Panc1 (cell line): ENCODE measurements at places on chromosomes 7 and 10. TPM values are rescaled to one million over a fixed set of nuclear protein-coding genes. Genes with fewer than 3 reads are reported as not detected.

- DNase-seq, result no peak
These were observed 1.1 kb downstream of the KIAA1217 start for GRCh38 chr10:24209946-24210491.

- no peak for DNase-seq
These were observed 124.6 kb upstream of the ZNF479 start for GRCh38 chr7:57256637-57257375.

- no peak for DNase-seq
These were observed 49.1 kb upstream of the GPAM start for GRCh38 chr10:112232670-112233069.

DNA sequence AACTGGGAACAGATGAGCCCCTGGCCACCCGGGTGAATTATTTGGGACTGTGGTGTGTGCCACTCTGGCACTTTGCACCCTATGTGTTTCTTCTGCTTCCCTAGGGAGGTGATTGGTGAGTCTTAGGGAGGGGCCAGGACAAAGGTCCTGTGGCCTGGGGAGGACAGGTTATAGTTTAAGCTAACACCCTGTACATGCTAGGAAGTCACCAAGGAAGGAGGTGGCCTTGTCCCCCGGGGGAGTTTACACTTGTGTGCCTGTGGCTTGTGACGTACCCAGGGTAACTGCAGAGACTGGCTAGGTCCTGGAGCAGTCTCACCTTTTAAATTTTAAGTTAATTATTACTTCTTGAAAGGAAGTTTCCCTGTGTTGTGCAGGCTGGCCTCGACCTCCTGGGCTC lies 196.2 kb downstream of the BAMBI start:
- DNase-seq, result no peak

- DNase-seq, result no peak
These were observed 459 bp downstream of the CYCS start for GRCh38 chr7:25124465-25125136.

DNA sequence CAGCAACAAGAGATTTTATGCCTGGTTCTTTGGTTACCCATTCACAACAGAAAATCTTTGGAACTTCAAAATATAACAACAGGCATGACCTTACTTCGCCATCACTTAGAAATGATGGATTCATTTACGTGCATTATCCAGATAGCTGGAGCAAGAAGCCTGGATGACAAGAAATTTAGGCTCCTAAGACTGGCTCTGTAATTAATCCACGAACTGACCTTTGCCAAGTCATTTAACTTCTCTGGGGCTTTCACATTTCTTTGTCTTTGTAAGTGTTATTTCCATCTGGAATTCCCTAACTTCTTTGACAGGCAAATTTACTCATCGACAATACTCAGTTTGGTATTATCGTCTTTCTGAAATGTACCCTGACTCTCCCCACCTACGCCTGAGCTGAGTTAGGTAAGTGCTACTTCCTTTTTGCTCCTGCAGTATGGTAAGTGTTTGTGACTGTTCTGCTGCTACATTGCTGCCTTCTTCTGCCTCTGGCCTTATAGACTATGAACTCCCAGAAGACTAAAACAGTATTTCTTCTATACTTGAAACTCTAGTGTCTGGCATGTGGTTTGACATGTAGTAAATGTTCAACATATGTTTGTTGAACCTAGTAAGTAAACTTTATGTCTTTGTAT lies 5.5 kb upstream of the MDFIC start:
- DNase-seq, result no peak

DNA sequence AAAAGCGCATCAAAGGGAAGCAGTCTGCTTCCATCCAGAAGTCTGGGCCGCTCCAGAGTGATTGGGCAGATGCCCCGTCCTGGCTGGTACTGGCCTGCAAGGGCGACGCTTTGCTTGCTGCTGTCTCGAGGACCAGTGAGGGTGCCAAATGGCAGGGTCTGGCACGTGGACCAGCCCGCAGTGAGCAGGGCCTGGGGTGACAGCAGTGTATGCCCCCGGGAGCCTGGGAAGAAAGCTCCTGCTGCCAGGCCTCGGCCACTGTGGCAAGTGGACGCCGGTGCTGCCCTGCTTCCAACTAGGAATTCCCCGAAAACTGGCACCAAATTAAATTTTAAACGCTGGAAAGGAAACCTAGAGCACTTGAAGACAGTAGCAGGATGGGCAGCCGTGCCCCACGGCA lies 357.0 kb upstream of the MKI67 start:
- no peak for DNase-seq

DNA sequence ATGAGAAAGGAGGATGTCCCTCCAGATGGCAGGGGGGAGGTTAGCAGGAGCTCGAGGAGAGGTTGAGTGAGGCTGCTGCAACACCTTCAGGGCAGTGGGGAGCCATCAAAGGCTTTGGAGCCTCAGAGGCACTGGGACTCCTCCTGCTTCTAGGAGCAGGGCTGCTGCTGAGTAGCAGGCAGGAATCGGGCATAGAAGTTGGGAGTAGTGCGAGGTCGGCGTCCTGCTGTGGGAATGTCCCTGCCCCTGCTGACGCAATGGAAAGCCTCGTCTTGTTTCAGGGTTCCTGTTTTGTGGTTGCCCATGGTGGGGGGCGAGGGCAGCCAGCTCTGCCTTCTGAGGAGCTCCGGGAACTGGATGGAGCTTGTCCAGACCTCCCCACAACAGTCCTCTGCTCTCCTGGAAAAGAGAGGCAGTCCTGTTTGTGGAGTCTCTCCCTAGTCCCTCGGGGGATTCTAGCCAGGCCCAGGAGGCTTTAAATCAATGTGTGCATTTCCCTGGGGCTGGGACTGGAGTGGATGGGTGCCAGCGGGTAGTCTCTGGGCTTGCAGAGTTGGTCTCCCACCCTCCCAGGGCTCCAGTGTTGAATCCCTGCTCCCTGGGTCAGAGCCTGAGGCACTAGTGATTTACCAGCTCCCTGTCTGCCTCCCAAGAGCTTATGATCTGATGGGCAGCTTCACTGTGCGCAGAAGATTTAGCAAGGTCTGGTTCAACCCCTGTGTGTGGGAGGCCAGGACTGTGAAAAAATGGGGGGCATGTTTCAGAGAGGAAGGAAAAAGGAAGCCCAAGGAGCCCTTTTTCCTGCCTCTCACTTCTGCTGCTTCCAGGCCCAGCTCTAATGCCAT lies 98.7 kb upstream of the PPIF start:
- no peak for DNase-seq

DNA sequence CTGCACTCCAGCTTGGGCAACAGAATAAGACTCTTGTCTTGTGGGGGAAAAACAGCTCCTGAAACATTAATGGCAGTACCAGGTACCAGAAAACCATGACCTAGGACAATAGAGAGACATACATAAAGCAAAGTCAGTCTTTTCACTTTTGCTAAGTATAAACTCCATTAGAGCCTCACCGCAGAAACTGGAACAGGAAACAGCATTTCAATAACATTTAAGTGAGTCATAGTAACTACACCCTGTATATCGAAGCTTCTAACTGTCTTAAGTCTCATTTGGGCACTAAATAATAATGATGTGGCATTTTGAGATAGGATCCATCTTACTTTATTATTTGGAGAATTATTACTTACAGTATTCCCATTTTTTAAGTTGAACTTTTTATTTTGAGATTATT lies 517.8 kb upstream of the CELF2 start:
- DNase-seq, result no peak

DNA sequence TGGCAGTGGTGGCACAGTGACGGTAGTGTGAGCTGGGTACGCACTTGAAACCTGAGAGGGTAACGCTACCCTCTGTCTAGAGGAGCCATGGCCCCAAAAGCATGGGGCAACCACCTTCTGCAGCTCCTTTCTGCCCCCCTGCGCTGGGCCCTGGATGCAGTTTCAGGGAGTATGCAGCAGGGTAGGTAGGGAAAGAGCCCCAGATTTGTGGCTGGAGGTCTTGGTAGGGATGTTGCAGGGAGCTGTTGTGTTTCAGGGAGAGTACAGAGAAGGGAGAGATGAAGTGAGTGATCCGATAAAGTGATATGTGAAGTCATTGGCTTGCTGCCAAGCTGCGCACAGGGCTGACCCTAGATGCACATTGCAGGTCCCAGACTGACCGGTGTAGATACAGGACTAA lies 2.7 kb upstream of the PGAM2 start:
- no peak for DNase-seq

GRCh38 chr7:47400741-47401206 lies 181.1 kb downstream of the TNS3 start:
- no peak for DNase-seq

GRCh38 chr7:19097165-19098055 lies 20.0 kb downstream of the TWIST1 start:
- DNase-seq, result no peak

- no peak for DNase-seq
These were observed at the start of gene SSC4D for GRCh38 chr7:76409537-76409936. TSS of gene SSC4D (minus strand) at chr7:76409697. CDS start at chr7:76404439, 5,258 bp downstream.

DNA sequence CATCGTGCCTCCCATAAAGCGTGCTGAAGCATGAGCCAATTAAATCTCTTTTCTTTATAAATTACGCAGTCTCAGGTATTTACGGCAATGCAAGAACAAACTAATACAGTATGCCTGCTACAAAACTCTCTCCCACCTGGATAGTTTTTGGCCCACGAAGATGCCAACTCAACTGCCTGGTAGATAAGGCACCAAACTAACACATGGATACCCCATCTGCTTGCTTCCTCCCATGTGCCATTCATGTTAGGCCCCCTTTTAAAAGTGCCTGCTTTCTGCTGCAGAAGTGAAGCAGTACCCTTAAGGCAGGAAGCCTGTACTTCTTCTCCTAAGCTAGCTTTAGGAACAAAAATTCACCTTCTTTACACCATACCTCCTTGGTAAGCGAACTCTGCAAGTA lies 15.6 kb upstream of the EPC1 start:
- DNase-seq, result no peak

- no peak for DNase-seq
These were observed 751.1 kb downstream of the GRM8 start for GRCh38 chr7:126501617-126502016.

DNA sequence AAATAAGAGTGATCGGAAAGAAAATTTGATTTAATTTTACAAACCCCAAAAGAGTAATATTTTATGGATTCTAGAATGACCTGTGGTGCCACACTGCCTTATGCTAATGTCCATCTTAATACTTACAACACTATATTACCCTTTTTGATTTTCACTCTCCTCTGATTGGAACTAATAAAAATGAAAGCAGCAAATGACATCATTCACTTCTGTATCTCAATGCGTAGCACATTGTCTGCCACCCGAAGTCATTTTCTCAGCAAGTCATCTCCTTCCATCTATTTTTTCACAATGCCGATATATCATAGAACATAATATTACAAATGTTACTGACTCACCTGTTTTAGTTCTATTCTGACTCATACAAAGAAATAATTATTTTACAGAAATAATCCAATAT lies 127.5 kb upstream of the PCLO start:
- DNase-seq, result no peak

GRCh38 chr7:42552227-42552626 lies 315.2 kb upstream of the GLI3 start:
- DNase-seq, result no peak

GRCh38 chr10:58701405-58702135 lies 188.9 kb downstream of the BICC1 start:
- no peak for DNase-seq

GRCh38 chr7:36154255-36155212 lies 1.5 kb downstream of the EEPD1 start:
- DNase-seq, result no peak

GRCh38 chr10:5723692-5724091 lies 39.1 kb downstream of the TASOR2 start:
- DNase-seq, result no peak

- no peak for DNase-seq
These were observed 30.8 kb downstream of the CHCHD3 start for GRCh38 chr7:133051066-133051465.

DNA sequence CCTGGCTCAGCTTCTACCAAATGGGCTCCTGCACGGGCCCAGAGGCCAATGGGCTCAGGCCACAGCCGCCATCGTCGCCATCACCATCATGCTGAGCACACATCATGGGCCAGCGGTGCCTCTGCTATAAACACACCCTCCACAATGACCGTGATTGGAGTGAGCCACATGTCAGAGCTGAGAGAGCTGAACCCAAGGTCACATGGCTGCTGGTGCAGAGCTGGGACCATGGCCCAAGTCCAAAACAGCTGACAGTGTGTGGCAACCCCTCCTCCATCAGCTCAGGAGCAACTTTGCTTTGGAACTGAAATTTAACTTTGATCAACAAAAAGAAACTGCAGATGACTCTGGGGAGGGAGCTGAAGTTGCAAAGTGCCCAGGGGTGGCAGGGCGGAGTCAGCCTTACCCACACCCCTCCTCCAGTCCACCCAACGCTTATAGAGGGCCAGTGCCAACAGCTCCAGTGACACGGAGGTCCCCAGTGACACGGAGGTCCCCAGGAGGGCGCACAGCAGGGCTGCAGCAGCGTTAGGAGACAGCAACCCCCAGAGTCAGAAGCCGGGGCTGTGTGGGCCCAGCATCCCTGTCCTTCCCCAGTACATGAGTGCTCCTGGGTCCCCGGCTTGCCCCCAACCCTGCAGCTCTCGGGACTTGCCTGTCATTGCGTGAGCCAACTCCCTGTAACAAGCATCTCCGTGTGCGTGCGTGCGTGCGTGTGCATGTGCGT lies 249.6 kb downstream of the ELFN1 start:
- DNase-seq, result no peak

- no peak for DNase-seq
These were observed 59.2 kb downstream of the FOXL3 start for GRCh38 chr7:348962-349743.

- no peak for DNase-seq
These were observed 18.7 kb upstream of the NCAPG2 start for GRCh38 chr7:158723266-158723665.

- DNase-seq, result no peak
These were observed 33.9 kb downstream of the FAM107B start for GRCh38 chr10:14740684-14741247.

DNA sequence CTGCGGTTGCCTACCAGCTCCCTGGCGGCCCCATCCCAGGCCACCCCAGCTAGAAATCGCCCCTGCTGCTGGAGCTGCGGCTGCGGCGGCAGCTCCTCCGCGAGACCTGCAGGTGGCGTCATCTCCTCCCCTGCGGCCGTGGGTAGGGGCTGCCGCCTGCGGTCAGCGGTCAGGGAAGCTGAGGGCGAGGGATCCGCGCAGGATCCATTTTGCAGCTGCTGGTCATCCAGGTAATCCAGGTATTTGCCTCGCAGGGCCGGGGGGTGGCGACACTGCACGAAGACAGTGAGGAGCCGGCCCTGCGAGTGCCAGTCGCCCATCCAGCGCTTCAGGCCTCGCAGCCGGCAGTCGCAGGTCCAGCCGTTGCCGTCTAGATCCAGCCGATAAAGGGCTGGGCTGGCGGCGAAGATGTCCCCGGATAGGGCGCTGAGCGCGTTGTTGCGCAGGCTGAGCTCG lies 1.5 kb downstream of the TRIL start:
- no peak for DNase-seq

GRCh38 chr7:11346302-11346701 lies 372.6 kb downstream of the PHF14 start:
- DNase-seq, result no peak

LBX1 gene
- total RNA-seq, result 0.15 TPM

LRRC4 gene
- not detected for total RNA-seq

TNS3 gene
- 533 TPM for total RNA-seq

FGFR2 gene
- 5.7 TPM for total RNA-seq

NPY4R2 gene
- total RNA-seq, result 0.64 TPM

PLEKHA8 gene
- total RNA-seq, result 20.7 TPM

ZP3 gene
- 23.3 TPM for total RNA-seq

TRIM74 gene
- total RNA-seq, result 0.46 TPM
